ENCODE measurements at places on chromosomes 6 and 20.

- DNase-seq = no peak
These were observed 792 bp downstream of the RSPH3 start for GRCh38 chr6:158999154-158999665.

- no peak for DNase-seq
These were observed 694.9 kb upstream of the ID4 start for GRCh38 chr6:19142275-19142674.

- no peak for DNase-seq
These were observed 52.3 kb downstream of the SOBP start for GRCh38 chr6:107542192-107542668.

GRCh38 chr6:161486361-161487216, 212.7 kb upstream of the AGPAT4 start:
- DNase-seq = no peak

DNA sequence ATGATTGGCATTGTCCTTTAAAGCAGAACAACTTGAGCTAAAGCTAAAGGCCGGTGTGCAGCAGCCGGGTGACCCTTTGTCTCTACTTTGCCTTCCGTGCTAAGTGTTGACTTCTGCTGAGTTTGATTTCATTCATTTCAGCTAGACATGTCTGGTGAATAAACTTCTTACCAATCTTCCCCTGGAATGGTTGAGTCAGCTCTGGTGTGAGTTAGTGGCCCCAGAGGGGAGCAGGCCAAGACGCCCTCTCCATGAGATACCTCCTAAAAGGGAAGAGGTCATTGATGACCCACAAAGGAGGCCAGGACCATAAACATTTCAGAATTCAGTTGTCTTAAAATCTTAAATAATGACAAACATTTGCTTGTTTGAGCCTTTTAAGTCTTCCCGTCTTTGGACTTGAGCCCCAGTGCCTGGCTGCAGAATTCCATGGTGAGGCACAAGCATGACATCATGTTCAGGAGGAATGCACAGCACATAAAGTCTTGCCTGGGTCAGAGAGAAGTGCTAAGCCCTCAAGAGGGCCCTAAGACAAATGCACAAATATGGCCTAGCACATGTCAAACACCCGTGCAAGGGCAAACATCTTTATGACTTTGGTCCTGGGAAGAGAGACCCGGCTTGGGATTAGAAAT, 96.3 kb upstream of the NEDD9 start:
- no peak for DNase-seq

DNA sequence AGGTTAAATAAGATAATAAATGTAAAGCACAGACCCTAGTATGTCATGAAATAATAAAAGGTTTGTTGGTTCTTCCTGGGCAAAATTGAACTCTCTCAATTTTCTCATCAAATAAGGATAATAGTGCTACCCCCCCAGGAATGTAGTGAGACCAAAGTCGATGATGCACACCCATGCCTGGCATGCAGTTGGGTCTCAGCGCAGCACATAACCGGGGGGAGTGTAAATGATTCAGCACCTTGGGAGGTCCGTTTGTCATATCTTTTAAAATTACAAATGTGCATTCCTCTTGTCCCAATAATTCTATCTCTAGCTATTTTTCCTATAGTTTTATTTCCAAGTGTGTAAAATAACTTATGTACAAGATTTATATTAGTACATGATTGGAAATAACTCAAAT, 31.3 kb upstream of the CCDC167 start:
- no peak for DNase-seq
